Cortex of kidney (tissue), 1 donor: ENCODE measurements at places on chromosomes 5 and 9.

- DNase-seq, result no peak
Measured at GRCh38 chr9:129613520-129614175, 7.3 kb downstream of the C9orf50 start.

DNA sequence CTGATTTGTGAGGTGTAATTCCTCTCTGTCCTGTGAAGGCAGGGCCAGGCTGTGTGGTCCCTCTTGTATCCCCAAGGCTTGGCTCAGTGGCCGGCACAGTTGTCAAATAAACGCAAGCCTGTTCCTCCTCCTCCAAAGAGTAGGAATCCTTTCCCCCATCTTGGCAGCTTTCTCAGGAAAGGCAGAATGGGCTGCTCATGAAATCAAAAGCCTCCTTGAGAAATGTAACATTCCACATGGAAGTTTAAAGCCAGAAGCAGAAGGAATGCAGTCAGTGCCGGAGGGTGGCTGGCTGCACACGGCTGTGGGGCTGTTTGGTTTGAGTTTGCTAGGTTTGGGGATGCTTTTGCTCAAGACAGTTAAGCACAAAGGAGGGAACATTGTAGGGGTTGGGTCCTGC lies 34.5 kb upstream of the MED10 start:
- DNase-seq, result no peak

DNA sequence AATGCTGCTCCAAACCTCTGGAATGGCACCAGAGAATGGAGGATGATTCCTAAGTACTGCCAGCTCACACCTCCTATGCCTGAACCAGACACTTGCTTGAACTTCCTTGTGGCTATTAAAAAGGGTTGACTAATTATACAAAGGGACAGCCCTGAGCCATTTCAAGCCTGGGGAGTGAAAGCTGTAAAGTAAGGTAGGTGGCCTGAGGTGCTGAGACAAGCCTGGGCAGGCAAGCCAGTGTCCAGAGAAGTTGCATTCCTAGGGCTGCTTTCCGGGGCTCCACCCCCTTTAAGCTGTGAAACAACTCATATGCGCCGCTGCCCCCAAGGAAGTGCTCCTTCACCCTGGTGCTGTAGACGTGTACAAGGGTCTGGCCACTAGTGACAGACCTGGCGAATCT lies 79.9 kb upstream of the SLC1A3 start:
- no peak for DNase-seq

DNA sequence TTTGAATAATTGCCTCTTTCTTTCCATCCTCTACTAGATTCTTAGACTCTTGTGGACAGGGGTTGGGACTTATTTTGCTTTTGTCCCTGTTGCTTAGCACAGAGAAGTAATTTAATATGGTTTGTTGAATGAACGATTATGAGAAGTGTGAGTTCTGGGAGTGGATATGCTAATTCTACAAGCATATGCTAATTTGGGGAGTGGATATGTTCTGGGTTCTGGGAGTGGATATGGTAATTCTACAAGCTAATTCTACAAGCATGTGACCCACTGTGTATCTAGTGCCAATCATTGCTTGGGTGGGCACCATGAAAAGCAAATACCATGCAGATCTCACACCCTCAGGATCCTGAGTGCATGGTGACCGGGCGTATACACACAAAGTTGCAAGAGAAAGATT lies 181.8 kb upstream of the IL12B start:
- no peak for DNase-seq

GRCh38 chr9:101628173-101628572 lies 33.4 kb upstream of the PPP3R2 start:
- DNase-seq, result no peak

GRCh38 chr5:76402251-76402885 lies 717 bp upstream of the IQGAP2 start:
- DNase-seq, result no peak

- DNase-seq, result no peak
Measured at GRCh38 chr5:119250946-119251901, 104.6 kb upstream of the TNFAIP8 start.

DNA sequence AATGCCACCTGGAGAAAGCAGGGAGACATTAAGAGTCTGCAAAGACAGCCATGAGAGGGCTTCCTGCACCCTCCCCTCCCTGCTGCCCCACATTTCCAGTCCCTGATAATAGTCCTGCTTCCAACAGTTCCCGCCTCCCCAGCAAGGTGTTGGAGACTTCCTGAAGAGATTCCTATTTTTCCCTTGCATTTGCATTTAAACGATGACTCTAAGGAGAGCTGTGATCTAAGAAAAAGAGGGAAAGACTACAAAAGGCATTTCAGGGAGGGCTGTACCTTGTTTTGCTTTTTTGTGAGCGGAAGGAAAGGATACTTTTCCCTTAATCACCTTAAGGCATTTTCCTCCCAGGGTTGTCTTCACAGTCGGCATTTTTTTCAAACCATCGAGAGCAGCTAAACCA lies 62.1 kb downstream of the GAS1 start:
- DNase-seq, result no peak

- no peak for DNase-seq
Measured at GRCh38 chr5:103587185-103587748, 24.7 kb upstream of the NUDT12 start.

DNA sequence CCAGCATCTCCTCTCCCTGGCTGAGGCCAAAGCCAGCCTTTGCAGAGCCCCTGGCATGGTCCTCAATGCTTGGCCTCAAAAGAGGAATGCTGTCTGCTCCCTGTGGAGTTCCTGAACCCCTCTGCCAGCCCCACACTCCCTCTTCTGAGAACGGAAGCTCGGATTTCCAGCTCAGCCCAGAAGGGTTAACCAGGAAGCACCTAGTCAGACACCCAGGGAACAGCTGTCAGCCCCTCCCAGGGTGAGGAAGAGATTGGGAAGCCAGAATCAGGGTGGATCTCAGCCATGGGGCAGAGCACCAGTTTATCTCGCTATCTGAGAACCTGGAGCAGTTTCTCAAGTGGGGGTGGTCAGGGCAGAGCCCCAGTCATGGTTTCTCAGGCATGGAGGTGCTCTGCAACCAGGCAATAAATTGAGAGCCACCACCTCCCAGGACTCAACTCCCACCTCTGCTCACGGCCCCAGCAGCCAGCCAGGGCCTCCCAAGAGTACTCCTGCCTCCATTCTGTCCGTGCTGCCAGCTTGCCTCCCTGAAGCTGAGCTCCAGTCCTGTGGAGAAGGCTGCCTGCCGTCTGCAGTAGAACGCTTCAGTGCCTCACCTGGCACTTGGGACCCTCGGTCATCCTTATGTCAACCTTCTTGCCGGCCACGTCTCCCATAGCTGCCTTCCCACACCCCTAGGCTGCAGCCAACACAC lies 7.6 kb downstream of the FOXE1 start:
- DNase-seq, result no peak

GRCh38 chr5:390623-391491 lies 52.1 kb upstream of the EXOC3 start:
- no peak for DNase-seq

DNA sequence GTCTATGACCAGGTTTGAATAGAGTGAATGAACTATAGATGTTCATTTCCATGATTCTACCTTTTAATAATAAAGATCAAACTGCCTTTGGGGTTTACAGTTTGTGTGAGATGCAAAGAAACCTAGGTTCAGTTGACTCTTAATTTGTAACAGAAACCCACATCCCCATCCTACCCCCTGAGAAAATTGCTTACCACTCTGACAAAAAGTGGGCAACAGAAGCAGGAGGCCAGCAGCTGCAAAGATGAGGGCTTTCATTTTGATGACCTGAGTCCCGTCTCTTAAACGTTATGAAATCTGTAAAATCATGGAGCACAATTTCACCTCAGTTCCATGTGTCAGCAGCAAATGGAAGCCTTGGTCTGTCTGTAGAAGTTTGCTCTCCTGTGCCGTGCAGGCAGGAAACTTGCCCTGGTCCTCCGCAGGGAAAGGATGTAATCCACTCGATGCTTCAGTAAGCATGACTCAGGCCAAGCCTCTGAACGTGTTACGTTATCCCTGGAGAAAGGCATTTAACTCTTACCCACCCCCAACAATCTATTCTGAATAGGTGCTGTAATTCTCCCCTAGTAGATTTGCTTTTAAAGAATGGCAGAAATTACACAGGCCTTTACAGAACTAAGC lies at the start of gene F2RL2:
Gene F2RL2, minus strand, starts transcription at position 431 of the 624 bp plus-strand sequence. Its CDS starts 173 bp downstream, at position 258.
- no peak for DNase-seq

- DNase-seq, result no peak
Measured at GRCh38 chr9:19875291-19875920, 86.6 kb upstream of the SLC24A2 start.

GRCh38 chr9:14298601-14299022 lies 15.3 kb downstream of the NFIB start:
- no peak for DNase-seq

- DNase-seq, result no peak
Measured at GRCh38 chr9:105218673-105219072, 25.8 kb upstream of the SLC44A1 start.

- DNase-seq, result no peak
Measured at GRCh38 chr9:38713426-38713825, 6.5 kb downstream of the FAM240B start.

- DNase-seq, result no peak
Measured at GRCh38 chr9:88746029-88746742, 211.2 kb downstream of the NXNL2 start.

- no peak for DNase-seq
Measured at GRCh38 chr5:28877050-28877449, 1838.7 kb upstream of the CDH9 start.

DNA sequence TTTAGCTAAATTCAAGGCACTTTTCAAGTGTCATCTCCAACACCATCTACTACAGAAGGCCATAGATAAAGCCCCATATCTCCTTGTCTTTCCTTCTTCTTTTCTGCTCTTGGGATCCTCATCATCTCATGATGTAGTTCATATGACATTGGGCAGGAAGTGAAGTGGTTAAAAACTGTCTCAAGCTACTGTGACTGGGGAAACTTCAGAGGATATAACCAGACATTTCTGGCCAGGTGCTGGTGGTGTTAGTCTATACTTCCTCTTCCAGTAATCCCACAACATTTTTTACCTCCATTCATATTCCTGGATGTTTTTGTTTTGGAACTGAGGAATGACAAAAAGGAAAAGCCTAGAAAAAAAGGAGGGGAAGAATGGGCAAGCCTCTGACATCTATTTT lies 188.7 kb downstream of the LURAP1L start:
- DNase-seq, result no peak

GRCh38 chr9:69326261-69326660 lies 1.2 kb downstream of the ENTREP1 start:
- no peak for DNase-seq

GRCh38 chr9:98515506-98516204 lies 193.1 kb downstream of the GABBR2 start:
- no peak for DNase-seq

DNA sequence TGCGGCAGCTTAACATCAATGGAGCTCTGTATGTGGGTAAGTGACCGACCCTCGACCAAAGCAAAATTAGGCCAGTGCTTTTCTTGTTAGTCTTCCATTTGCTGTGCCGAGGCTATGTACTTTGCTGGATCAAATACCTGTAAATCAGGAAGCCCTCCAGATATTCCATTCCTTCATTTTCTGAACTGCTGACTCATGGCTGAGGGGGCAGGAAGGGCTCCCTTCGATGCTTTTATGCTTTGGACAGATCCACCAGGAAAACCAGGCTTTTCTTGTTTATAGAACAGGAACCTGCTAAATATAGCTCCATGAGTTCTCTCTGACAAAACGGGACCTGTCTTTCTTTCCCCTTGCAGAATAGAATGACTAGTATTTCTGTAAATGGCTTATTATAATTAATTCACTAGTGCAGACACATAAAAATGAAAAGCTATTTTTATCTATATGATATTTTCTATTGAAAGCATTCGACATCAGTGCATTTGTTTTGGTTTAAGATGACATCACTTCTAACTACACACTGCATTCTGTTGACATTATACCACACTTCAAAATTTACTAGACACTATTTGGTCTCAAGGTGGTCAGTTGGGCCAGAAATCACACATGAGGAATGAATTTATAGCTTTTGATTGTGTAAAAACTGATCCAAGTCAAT lies 93.3 kb downstream of the LIFR start:
- DNase-seq, result no peak

- no peak for DNase-seq
Measured at GRCh38 chr5:58595952-58596351, 13.1 kb downstream of the RAB3C start.

GRCh38 chr9:133716564-133717112 lies 21.5 kb downstream of the SARDH start:
- DNase-seq, result no peak

GRCh38 chr5:44336708-44337107 lies 52.5 kb downstream of the FGF10 start:
- no peak for DNase-seq

- DNase-seq, result no peak
Measured at GRCh38 chr9:92747459-92748232, 17.0 kb downstream of the BICD2 start.

DNA sequence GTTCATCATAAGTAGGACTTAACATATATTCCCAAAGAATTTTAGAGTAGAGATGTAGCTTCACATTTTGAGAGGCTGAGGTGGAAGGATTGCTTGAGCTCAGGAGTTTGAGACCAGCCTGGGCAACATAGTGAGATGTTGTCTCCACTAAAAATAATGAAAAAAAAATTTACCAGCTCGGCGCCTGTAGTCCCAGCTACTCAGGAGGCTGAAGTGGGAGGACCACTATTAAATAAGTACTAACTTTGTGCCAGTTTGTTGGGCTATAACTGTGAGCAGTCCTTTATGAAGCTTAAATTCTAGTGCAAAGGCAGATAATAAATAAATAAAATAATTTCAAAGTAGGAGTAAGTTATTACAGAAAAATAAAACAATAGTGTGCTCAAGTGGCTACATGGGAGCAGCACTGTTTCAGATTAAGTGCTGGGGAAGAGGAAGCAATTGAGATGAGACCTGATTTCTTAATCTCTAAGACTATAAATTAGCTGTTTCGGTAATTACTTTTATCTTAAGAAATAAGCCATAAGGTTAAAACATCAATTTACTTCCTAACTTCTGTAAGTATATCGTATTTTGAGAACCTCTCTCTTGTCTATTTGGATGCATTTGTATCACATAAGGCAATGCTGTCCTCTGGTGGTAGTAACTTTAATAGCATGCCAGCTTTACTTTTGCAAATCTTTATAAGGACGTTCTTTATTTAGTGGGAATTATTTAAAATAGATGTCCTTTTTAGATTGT lies 98.9 kb downstream of the CSNK1G3 start:
- DNase-seq, result no peak

GRCh38 chr5:109316634-109317033 lies 93.1 kb downstream of the PJA2 start:
- no peak for DNase-seq

- no peak for DNase-seq
Measured at GRCh38 chr9:89848060-89849040, 243.5 kb downstream of the GADD45G start.

- no peak for DNase-seq
Measured at GRCh38 chr9:131405858-131406537, 12.1 kb downstream of the PRRC2B start.

DNA sequence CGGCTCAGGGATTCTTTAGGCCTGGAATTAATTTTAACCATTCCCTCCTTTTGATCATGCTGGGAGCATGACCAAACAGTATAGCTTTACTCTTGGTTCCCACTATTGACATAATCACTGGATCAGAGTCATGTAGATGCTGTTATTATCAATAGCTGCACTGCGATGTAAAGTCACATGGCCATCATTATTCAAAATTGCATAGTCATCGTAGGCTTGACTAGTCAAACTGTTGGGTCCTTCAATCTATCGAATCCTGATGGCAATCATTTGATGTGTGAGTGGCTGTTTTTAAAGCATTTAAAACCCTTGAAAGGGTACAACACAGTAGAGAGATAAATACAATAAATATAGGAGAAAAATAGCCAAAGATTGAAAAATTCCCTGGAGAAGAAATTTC lies 1194.1 kb downstream of the EFNA5 start:
- DNase-seq, result no peak

GRCh38 chr9:134293031-134293521 lies 33.2 kb upstream of the RXRA start:
- DNase-seq, result no peak

- DNase-seq, result no peak
Measured at GRCh38 chr5:54259981-54260380, 50.4 kb downstream of the ARL15 start.
